ENCODE measurements at places on chromosomes 3 and 15. TPM values are rescaled to one million over a fixed set of nuclear protein-coding genes. Genes with fewer than 3 reads are reported as not detected.

The BCHE gene
- total RNA-seq = 0.28 TPM

The NOX5 gene
- total RNA-seq = 0.44 TPM

The GPR62 gene
- not detected for total RNA-seq

The GASK1A gene
- total RNA-seq = 2.9 TPM

The SCAPER gene
- total RNA-seq = 19.5 TPM

The TASOR gene
- total RNA-seq = 30.0 TPM

The FGD5 gene
- 2.5 TPM for total RNA-seq

The RAB6B gene
- total RNA-seq = 3.3 TPM

- ATAC-seq = peak; percentile 49
These were observed 169.9 kb downstream of the XXYLT1 start for GRCh38 chr3:195101001-195101583.

DNA sequence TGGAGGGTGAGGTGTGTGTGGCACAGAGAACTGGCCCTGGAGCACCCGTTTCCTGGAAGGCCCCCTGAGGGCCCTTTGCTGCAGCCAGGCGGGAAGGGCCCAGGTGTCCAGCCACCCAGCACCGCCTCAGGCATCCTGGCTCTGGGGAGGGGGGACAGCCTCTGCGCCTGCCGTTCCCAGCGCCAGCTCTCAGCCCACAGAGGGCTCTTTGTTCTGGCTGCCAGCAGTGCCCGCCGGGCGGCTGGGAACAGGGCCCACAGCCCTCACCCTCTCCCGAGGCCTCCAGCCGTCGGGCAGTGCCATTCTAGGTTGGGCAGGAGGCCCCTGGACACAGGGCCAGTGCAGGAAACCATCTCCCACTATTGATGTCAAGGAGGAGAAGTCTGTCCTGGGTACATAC is 8.3 kb downstream of the SLC38A3 start:
- no peak for ATAC-seq

DNA sequence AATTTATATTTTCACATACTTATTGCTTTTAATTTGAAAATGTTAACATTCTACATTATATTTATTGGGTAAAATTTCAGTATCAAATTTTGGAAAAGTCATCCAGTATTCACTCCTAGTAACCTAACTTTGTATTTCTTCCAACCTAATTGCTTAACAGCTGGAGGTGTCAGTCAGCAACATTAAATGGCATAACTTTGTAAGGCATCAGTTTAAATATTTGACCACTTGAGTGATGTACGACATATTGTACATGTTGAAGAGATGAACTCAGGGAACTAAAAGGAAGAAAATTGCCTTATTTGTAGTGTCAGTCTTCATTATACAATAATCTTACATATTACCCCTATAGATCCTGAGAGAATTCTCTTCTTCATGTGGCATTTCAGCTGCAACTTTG is 326.8 kb downstream of the NAALADL2 start:
- no peak for ATAC-seq

GRCh38 chr3:13047296-13048165 is 25.7 kb downstream of the IQSEC1 start:
- no peak for ATAC-seq

DNA sequence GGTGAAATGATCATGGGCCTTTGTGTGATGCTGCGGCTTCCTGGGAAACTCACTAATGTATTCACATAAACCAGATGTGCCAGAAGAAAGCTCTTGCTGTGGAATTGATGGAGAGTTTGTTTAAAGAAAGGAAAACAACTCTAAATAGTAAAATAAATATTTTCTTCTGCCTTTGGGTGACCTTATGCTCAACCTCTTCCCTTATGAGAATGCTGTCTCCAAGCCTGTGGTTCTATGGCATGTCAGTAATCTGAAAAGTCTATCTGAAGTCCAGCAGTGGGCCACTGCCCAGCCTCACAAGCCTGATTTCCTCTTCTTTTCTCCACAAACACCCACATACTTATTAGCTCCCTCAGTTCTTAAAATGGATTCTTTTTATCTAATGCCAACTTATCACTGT is 49.9 kb upstream of the PHLDB2 start:
- ATAC-seq = no peak

DNA sequence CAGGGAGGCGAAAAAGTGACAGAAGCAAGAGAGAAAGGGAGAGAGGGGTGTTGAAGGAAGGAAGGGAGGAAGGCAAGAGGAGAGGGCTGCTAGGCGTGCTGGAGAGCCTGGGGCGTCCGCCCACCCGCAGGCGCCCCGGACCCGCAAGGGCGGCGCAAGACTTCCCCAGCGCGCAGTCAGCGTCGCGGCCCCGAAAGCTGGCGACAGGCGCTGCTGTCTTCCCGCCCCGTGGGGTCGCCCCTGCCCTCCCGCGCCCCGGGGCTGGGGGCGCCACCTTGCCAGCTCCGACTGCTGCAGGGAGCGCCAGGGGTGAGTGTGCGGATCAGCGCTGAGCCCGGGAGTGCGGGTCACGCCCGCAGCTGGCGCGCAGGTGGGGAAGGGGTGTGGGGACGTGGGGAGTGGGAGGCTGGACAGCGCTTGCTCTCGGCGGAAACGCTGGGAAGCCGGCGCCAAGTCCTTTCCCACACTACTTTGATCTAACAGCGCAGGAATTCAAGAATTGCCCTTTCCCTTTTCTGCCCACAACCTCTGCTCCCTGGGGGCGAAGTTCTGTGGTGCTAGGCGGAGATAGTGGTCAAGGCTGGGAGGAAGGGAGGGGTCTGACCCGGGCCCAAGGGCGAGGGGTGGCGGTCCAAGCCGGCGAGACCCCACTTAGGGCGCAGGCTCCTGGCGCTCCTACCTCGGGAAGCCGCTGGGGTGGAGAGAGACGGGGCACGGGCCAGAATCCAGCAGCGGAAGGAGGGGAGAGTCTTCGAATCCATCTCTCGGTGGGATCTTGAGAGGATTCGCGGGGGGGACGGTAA is 266.1 kb downstream of the CGGBP1 start:
- ATAC-seq = peak; percentile 33

DNA sequence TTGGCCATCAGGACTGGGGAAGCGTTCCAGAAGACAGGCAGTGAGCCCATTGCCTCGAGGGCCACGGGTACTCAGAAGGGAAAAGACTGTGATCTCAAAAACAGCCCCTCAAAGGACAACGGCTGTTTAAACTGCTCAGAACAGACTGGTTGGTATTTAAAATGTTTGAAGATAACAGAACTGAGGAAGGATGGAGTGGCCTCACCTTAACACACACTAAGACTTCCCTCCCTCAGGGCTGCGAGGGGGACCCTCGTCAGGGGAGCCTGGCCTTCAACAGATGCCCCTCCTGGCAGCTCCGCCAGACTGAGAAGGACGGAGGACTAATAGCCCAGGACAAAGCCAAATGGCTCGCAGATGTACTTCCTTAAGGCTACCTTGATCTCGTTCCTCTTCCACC is 2.6 kb downstream of the STIMATE start:
- no peak for ATAC-seq

DNA sequence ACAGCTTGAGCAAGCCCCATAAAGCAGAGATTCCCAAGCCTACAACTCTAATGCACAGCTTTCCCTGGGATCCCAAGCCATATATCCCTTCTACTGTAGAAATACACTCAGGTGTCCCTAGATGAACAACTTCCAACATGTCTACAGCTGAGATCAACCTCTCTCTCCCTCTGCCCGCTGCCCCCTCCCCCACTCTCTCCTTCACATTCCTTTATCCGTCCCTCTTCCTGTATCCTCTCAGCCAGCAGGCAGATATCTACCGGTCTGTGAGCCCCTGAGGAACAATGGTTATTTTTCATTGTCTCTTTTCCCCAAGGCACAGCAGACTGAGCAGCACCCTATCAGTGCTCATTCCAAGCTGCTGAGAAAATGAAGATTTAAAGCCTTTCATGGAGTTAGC is 138.6 kb downstream of the SUCLG2 start:
- ATAC-seq = no peak

DNA sequence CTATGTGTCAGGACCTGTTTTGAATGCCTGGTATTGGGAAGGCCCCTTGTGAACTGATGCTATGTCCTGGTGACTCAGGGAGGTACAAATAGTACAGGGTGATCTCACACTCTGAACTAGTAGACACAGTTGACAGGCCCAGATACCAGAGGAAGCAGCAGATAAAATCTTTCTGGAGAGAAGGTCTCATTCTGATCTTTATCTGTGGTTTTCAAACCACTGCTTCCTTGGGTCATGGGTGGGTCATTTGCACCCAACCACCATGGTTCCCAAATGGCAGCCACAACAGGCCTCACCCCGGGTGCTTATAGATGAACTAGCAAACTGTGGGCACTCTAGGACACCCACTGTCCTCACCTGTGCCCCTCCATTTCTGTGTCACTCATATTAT is 43.4 kb downstream of the PXYLP1 start:
- ATAC-seq = no peak

DNA sequence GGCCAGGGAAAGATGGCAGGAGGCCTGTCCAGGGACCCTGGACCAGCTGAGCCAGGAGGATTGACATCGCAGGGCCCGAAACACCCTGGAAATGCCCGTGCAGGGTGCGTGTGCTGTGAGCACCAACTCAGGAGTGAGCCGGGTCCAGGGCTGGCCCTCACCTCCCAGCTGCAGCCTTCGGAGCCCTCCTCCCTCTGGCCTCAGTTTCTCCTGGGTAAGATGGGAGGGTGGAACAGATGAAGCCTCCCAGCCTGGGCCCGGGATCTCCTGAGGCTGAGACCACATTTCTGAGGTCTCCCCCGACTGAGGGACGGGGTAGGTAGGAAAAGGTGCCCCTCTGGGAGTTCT is 5.3 kb upstream of the CALML4 start:
- no peak for ATAC-seq

DNA sequence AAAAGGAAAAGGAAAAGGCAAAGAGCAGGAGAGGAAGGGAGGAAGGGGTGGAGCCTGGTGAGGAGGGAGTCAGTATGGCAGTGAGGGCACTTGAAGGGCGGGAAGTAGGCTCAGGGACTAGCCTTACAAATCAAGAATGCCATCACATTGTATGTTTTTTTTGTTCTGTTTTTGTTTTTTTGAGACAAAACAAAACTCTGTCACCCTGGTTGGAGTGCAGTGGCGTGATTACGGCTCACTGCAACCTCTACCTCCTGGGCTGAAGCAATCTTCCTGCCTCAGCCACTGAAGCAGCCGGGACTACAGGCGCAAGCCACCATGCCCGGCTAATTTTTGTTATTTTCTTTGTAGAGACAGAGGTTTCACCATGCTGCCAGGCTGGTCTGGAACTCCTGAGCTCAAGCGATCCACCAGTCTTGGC is 10.5 kb upstream of the PIK3CB start:
- no peak for ATAC-seq

- ATAC-seq = peak; percentile 26
These were observed 331.4 kb upstream of the WNT5A start for GRCh38 chr3:55818485-55818884.

DNA sequence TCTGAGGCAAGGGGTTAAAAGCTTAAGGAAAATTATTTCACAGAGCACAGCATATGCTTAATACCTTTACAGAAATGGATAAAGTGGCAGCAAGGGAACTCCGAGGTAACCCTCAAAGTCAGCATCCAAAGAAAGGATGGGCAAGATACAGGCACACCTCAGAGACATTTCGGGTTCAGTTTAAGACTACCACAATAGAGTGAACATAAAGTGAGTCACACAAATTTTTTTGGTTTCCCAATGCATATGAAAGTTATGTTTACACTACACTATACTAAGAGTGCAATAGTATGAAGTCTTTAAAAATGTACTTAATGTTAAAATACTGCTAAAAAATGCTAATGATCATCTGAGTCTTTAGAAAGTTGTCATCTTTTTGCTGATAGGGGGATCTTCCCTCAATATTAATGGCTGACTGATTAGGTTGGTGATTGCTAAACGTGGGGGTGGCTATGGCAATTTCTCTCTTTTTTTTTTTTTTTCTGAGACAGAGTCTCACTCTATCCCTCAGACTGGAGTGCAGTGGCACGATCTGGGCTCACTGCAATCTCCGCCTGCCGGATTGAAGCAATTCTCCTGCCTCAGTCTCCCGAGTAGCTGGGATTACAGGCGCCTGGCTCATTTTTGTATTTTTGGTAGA is 10.0 kb downstream of the UBR1 start:
- ATAC-seq = peak; percentile 85

- no peak for ATAC-seq
These were observed 64.9 kb downstream of the ATP10A start for GRCh38 chr15:25797936-25798901.

DNA sequence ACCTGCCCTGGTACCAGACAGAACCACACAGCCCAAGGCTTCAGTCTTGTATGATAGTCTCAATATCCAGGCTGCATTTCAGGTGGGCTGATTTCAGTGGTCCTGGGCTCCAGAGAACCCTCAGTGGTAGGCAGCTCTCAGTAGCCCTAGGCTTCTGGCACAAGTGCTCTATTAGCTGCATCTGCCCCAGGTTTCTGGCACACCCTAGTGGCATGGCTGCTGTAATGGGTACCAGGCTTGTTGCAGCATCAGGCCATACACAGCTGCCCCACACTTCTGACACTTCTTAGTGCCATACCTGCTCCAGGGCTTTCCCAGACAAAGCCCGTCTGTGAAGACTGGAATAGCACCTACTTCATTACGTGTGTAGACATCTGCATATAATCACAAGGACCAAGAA is 1062.2 kb upstream of the EPHA6 start:
- ATAC-seq = no peak

GRCh38 chr15:67161412-67161811 is 93.0 kb downstream of the AAGAB start:
- no peak for ATAC-seq

DNA sequence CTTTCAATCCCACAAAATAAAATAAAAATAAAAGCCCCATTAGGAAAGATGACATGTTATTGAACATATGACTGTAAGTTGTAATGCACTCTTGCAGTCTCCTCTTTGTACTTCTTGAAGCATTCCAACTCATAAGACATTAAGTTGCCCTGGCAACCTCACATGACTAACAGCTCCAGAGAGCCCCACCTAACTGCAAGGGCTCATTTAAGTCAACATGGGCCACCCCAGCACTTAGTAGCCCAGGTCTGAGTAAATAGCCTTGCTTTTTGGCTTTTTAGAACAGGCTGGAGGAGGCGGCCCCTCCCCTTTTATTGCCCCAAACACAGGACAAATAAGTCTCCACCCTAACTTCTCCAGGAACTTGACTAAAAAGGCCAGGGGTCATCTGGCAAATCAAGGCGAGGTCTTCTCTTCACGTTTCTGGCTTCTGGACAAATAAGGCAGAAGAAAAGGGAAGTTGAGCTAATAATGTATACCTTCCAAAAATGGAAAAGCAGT is 135.1 kb downstream of the TMCO5A start:
- peak; percentile 79 for ATAC-seq

- ATAC-seq = no peak
These were observed 24.6 kb upstream of the SLC6A6 start for GRCh38 chr3:14377838-14378169.

DNA sequence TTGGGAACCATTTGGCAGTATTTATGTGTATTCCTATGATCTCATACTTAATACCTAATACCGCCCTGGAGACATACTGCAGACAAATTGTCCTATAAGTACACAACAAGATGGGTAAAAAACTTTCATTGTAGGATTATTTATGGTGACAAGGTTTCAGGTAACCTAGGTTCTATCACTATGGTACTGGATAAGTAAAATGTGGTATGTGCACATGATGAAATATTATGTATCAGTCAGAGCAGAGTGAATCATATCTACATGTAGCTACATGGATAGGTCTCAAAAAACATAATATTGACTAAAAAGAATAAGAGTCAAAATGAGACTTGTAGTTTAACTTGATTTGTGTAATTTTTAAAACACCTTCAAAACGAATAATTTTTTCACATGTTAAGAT is 147.8 kb downstream of the LEKR1 start:
- ATAC-seq = peak; percentile 49

GRCh38 chr3:106514431-106514830 is 645.6 kb upstream of the CBLB start:
- no peak for ATAC-seq

Measured in esophagus mucosa (tissue), 1 donor.